NCI-H1048 (cell line): ENCODE measurements at places on chromosomes 12 and 14.

DNA sequence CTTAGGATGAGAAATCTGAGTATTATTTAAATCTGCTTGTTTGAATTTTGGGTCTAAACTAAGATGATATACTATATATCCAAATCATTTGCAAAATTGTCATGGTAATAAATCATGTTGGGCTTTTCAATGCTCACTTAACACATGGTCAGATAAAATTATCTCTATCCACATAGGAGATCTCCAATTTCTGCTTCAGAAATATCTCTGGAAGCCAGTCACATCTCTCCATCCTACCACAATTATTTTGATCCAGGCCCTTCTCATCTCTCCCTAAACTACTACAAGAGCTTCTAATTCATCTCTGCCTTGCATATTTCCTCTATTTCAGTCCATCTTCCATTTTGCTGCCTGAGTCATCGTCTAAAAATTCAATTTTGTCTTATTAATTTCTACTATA, 3.8 kb downstream of the DCN start:
- DNase-seq, result no peak

- DNase-seq, result no peak
Observed at GRCh38 chr14:31806249-31806648, 245.0 kb downstream of the NUBPL start.

DNA sequence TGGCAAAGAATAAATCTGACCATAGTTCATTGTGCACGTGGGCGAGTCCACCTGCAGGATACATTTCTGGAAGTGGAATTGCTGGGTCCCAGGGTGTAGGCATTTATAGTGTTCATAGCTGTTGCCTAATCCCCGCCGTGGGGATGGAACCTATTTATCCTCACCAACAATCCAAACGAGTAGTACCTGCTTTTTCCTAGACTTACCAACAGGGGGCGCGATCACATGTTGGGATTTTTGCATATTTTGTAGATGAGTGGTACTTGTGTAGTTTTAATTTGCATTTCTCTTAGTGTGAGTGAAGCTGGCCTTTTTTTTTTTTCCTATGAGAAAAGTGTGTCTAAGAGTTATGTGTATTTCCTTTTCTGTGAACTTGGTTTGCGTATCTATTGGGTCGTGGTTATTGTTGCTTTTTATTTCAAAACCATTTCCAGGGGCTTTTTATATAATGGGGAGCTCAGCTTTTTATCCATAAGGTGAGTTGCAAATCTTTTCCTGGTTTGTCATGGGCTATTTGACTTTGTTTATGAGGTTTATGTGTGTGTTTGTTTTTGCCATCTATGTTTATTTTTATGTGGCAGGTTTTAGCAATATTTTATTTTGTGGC, 67.2 kb downstream of the CCDC92 start:
- DNase-seq, result peak; percentile 70

- no peak for DNase-seq
Observed at GRCh38 chr12:27193854-27194544, 50.1 kb upstream of the STK38L start.

GRCh38 chr14:24307575-24308341, at the start of gene CIDEB:
TSS of gene CIDEB (minus strand) at chr14:24307977. CDS start at chr14:24307858, 119 bp downstream.
- DNase-seq, result peak; percentile 11

GRCh38 chr14:91010153-91010533, 50.3 kb downstream of the RPS6KA5 start:
- DNase-seq, result no peak

DNA sequence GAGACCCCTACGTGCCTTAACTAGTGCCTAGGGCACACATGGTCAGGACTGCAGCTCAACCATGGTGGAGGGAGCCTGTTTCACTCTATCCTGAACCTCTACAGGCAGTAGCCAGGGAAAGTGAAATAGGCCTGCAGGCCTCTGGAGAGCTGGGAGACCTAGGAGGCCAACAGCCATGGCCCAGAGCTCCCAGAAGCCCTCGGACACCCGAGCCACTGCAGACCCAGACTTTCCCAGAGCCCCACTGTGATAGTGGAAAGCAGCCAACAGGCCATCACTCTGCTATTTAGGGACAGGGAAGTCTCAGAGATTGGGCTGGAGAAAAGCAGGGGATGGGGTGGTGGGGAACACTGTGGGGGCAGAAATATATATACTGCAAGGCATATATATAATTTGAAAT, 56.5 kb upstream of the ZFP36L1 start:
- no peak for DNase-seq

GRCh38 chr14:96926001-96926400, 128.8 kb downstream of the VRK1 start:
- DNase-seq, result no peak

GRCh38 chr14:35158951-35159653, 36.8 kb downstream of the PRORP start:
- no peak for DNase-seq
